ENCODE measurements at places on chromosomes 11 and 22.

- no peak for DNase-seq
These were observed 1.8 kb downstream of the CHRDL2 start for GRCh38 chr11:74729397-74729796.

DNA sequence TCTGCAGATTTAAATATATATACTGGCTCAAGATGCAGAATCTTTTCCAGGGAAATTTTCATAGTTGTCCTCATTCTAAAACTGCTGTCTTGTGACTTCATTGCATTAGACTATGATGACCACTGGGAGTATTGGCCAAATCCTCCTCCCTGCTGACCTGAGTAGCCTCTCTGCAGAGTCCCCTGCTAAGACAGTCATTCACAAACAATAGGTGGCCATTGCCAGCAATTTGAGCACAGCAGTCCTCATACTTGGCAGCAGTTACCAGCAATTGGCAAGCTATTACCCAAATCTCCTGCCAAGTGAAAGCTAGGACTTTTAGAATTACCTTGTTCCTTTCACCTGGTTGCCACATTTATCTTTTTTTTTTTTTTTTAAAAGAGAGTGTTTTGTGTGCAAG, 325.8 kb downstream of the FAT3 start:
- no peak for DNase-seq

- no peak for DNase-seq
These were observed 519.0 kb downstream of the TBC1D22A start for GRCh38 chr22:47281126-47282106.

GRCh38 chr11:128341280-128342248, 245.8 kb downstream of the ETS1 start:
- DNase-seq: peak; percentile 83

DNA sequence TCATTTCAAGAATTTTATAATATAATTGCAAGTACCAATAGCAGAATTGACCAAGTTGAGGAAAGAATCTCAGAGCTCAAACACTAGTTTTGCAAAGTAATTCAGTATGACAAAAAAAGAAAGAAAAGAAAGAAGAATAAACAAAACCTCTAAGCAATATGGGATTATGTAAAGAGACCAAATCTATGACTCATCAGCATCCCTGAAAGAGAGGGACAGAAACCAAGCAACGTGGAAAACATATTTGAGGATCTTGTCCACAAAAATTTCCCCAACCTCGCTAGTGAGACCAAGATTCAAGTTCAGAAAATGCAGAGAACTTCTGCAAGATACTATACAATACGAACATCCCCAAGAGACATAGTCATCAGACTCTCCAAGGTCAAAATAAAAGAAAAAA, 203.7 kb upstream of the DDI1 start:
- no peak for DNase-seq

DNA sequence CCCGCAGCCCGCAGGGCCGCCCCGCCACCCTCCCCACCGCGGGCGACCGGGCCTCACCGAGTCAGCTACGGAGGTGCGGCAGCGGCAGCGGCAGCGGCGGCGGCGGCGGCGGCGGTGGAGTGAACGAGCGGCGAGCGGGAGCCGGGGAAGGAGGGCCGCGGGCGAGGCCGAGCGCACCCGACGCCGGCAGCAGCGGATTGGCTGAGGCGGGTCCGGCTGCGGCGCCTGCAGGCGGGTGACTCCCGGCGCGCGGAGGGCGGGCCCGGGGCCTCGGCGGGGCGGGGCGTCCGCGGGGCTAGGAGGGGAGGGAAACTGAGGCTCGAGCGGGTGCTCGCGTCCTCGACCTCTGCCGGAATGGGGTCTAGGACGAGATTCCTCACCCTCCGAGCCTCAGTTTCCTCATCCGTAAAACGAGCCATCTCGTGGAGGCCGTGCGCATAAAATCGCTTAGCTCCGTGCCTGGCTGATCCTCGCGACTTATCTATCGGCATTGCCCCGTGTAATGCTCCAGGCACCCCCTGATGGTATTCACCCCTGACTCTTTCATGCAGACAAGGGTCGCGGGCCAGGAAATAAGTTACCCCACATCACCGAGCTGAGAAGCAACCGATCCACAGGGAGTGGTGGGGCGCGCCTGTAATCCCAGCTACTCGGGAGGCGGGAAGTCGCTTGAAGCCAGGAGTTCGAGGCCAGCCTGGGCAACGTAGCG, at the start of gene CPT1A:
Gene CPT1A, minus strand, starts transcription at position 199 of the 709 bp plus-strand sequence. CDS start 26,442 bp downstream, outside the sequence.
- DNase-seq: peak; percentile 67

- no peak for DNase-seq
These were observed 25.2 kb downstream of the USP28 start for GRCh38 chr11:113850188-113850587.

- no peak for DNase-seq
These were observed 48.7 kb downstream of the TBC1D22A start for GRCh38 chr22:46810856-46811786.

DNA sequence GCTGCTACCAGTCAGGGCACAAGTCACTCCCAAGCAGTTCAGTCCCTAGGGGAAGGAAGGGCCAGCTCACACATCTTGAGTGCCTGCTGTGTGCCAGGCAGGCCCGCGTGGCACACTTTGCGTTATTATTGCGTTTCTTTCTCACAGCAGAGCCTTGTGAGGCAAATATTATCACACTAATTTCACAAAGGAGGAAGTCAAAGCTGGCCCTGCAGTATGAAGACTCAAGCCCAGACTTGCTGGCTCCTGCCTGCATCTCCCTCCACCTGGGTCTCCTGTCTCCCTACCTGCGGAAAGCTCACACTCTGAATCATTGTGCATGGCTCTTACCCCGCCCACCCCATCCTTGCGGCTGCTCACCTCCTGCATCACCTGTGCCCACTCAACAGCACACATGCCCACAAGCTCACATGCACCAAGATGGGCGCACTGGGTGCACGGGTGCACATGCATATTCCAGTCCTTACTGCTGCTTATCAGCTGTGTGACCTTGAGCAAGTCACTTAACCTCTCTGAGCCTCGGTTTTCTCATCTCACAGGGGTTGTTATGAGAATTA, 31.7 kb upstream of the P2RY2 start:
- DNase-seq: no peak

DNA sequence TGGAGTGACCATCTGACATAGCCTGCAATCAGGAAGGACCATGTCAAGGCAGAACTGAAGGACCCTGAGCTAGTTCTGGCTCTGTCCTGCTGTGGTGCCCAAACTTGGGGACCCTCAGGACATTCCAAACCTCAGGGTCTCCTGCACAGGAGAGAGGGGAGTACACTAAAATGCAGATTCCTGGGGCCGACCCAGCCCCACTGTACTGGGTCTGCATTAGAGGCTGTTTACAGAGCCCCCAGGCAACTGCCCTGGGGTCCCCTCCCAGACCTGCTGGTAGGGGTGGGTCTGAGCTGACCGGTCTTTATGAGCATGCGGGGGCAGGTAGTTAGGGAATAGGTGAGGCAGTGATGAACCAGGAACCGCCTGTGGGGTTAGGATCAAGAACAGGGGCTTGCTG, 6.8 kb downstream of the TRPM5 start:
- no peak for DNase-seq

DNA sequence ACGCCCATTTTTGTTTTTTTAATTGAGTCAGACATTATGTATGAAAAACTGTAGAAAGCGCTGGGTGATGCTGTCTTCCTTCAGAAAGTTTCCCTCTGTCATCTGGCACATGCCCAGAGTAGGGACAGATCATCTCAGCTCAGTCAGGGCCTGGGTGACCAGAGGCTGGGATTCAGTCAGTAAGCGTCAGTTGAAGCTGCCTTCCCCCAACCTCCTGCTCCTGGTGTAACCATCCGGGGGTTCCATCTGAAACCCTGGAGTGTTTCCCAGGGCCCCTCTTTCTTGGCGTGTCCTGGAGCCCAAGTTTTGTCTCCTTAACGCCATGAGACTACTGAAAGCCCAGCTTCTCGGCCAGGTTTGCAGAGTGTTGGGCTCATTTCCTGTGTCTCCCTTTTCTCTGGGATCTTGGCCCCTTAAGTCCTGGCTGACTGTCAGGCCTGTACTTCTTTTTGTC, 10.7 kb downstream of the PPFIA1 start:
- DNase-seq: no peak

DNA sequence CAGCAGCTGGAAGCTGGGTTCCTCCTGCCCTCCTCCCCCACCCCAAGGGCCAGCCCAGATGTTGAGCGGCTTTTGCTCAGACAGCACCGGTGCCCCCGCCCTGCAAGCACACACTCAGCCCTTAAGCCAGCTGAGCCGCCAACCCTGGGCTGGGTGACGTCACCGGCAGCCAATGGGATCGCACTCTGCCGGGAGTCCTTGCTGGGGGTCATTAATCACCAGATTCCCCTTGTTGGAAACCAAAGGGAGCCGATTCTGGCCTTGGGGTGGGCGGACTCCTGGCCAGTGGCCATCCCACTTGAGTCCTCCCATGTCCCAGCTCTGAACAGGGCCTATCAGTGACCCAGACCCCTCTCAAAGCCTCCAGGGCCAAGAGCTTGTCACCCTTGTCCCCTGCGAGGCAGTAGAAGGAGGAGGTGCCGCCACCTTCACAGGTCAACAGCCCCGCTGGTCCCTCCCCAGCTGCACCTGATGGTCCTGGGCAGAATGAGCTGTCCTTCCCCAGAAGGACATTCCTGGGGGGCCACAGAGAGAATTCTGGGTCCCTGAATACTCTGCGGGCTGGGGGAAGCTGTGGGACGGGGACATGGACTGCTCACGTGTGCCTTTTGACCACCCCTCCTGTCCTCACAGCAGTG, 7.4 kb downstream of the DUSP8 start:
- peak; percentile 28 for DNase-seq

- no peak for DNase-seq
These were observed 8.8 kb upstream of the DNAL4 start for GRCh38 chr22:38802671-38803121.

- peak; percentile 83 for DNase-seq
These were observed 32.0 kb upstream of the COMT start for GRCh38 chr22:19909350-19910179.

DNA sequence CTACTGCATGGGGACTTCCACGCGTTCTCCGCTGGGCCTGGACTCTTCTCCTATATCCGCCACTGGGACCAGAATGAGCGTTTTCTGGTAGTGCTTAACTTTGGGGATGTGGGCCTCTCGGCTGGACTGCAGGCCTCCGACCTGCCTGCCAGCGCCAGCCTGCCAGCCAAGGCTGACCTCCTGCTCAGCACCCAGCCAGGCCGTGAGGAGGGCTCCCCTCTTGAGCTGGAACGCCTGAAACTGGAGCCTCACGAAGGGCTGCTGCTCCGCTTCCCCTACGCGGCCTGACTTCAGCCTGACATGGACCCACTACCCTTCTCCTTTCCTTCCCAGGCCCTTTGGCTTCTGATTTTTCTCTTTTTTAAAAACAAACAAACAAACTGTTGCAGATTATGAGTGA, 7.7 kb downstream of the SLC3A2 start:
- DNase-seq: no peak

- no peak for DNase-seq
These were observed 89.3 kb downstream of the RDX start for GRCh38 chr11:110207123-110207522.

GRCh38 chr11:78318321-78319114, 99.1 kb downstream of the GAB2 start:
- DNase-seq: no peak

DNA sequence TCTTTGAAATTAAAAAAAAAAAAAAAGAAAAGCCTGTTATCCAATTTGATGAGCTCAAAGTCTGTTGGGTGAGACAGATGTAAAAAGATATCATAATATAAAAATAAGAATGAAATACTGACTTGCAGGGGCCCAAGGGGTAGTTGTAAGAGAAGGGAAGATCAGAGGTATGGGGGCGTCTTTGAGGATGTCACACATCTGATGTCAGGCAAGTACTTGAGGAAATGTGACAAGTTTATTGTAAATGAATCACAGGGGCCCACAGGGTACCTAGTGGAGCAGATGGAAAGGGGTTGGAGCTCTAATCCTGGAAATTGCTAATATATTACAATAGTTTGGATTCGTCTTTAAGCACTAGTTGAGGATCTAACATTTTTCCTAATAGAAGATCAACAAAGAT, 131.6 kb downstream of the MAML2 start:
- DNase-seq: peak; percentile 72

GRCh38 chr22:39530692-39531331, 1.7 kb downstream of the RPS19BP1 start:
- no peak for DNase-seq

GRCh38 chr11:14095882-14096281, 133.4 kb downstream of the SPON1 start:
- no peak for DNase-seq

- no peak for DNase-seq
These were observed 141.5 kb downstream of the OR4C45 start for GRCh38 chr11:50174189-50174588.

DNA sequence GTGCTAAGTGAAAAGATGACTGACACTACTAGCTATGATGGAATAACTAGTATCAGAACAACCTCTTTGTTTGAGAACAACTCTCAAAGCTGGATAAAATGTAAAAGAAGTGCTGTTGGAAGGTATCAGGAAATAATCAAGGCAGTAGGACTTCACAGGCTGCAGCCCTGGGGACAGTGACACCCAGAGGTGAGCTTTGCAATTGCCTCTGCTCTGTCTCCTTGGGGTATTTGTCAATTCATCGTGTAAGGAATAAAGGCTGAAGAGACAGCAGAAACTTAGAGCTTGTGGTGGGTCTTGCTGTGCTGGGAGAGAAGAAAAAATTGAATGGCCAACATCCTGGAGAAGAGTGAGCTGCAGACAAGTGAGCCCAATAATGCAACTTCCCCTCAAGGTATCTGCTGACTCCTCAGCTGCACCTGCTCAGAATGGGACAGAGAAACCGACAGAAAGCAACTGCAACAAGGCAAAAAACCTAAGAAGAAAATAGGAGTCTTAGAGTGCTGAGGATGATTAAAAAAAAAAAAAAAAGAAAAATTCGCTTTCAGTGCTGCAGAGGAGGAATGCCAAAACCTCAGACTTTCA, 141.1 kb downstream of the RCN1 start:
- DNase-seq: no peak

DNA sequence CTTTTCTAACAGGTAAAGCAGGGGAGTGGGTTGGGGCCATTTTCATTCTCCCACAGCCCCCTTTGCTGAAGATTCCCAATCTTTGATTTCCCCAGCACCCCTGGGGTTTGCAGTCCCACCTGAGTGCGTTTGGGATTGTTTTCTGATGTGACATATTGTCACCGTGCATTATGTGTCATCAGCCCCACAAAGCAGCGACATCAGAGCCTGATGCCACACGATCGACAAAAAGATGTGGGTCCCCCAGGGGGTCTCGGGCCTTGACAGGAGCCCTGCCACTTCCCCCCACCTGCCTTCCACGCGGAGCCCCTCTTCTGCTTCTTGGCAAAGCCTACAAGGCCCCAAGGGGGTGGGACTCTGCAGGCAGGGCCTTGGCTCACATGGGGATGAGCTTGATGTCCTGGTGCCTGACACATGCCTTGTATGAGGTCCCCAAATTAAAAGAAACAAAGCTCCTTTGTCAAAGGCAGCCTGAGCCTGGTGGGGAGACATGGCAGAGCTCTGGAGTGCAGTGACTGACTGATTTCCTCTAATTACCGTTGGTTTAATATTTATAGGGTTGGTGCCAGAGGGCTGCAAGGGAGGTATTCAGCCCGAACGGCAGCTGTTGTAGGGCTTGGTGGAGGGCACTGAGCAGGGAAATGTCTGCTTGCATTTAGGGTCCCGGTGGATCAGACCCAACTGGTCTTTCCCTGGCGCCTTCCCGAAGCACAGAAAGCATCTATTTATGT, 149.2 kb downstream of the MIAT start:
- no peak for DNase-seq

GRCh38 chr11:46275964-46276641, 1.4 kb upstream of the CREB3L1 start:
- no peak for DNase-seq

GRCh38 chr11:111081021-111081511, 164.5 kb upstream of the POU2AF2 start:
- DNase-seq: no peak
